ENCODE measurements at places on chromosomes 2 and 18.

GRCh38 chr2:9165625-9166024 is 41.0 kb upstream of the ASAP2 start:
- no peak for DNase-seq

GRCh38 chr2:146579147-146579930 is 1265.5 kb upstream of the ACVR2A start:
- DNase-seq, result no peak

DNA sequence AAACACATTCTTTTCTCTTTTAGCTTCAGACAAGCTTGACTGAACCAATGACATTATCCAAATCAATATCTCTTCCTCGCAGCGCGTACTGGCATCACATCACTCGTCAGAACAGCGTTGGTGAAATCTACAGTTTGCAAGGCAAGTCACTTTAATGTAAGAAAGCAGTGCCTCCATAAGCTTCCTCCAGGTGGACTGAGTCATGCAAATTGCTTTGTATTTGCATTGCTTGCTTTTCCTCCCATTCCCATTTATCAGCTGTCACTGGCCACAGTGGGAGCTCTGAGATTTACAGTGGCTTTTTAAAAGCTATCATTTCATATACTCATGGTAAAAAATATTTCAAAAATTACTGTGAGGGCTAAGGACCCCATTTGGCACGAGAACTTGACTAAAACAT is 189.9 kb downstream of the CD226 start:
- no peak for DNase-seq

- DNase-seq, result no peak
Observed at GRCh38 chr18:51721996-51722395, 524.5 kb upstream of the MEX3C start.

DNA sequence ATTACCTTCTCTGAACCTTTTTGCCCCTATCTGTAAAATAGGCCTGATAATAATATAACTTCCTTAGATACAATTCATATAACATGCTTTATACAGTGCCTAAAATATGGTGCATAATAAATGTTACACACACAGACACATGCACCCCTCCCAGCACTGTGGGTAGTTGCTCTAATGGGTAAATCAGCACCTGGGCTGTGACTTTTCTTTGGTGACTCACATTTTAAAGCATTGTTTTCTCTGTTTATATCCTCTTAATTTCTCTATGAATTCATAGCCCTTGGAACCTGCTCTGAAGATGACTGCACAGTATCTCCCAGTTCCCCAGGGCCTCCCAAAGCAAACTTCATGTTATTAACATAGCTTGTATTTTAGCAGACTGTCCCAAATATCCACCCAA is 248.2 kb upstream of the TNP1 start:
- DNase-seq, result no peak

DNA sequence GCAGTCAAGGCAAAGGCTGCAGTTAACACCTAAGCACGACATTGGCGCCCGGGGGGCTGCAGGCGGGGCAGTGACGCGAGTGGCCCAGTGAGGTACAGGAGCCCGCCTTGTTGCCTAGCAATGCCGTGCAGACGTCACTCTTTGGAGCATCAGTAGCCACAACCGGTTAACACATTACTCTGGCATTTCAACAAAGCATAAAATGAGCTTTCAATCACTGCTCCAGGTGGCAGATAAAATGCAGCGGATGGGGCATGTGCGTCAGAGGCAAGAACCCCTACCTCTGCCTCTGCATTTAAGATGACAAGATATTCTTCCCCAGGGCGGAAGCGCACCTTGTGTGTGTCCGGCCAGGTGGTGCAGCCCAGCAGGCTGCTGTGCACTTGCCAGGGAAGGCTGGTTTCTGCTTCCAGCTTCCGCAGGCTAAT is 139.4 kb downstream of the MTCL1 start:
- DNase-seq, result no peak

- no peak for DNase-seq
Observed at GRCh38 chr18:65938592-65939372, 188.0 kb downstream of the CDH7 start.

DNA sequence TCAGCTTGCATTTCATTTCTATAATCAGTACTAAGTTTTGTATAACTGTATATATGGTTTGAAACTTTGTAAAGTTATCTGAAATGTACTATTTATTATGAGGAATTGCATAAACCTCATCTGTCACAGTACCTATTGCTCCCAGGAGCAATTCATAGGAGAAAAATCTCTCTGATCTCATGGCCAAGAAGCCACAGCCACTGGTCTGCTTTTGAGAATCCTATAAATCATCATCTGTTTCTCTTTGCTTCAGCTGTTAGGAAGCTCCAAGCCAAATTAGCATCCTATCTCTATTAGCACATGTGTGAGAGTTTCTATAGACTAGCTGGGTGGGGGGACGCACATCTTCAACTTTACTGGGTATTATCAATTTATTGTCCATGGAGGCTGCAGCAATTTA is 210.3 kb downstream of the CYP26B1 start:
- no peak for DNase-seq

DNA sequence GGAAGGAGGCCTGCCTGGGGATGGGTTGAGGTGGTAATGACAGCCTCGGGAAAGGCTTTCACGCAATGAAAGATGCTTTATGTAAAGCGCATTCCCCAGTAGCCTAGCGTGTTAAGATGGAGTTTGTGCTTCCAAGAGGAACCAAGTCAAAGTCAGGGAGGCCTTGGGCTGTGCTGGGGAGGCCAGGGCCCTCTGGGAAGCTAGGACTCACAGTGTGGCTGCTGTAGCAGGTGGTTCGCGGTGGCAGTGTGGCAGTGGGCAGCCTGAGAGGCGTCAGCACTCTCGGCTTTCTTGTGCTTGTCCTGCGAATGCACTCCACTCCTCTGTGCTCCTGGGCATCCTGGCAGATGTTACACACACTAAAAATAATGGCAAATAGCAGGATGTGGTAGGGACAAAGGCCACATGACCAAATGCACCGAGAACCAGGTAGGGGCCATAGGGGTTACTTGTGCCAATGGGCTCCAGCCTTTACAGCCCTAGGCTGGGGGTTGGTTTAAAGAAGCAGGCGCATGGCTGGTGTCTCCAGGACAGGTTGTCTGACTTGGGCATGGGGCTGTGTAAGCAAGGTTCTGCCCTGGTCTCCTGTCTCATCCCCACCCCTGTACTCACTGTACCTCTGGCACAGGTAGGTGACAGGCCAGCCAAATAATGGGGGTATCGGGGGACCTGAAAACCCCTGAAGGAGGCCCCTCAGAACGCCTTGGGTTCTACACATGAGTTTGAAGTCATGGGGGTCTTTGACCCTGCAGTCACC is 154.4 kb upstream of the TWIST2 start:
- no peak for DNase-seq

DNA sequence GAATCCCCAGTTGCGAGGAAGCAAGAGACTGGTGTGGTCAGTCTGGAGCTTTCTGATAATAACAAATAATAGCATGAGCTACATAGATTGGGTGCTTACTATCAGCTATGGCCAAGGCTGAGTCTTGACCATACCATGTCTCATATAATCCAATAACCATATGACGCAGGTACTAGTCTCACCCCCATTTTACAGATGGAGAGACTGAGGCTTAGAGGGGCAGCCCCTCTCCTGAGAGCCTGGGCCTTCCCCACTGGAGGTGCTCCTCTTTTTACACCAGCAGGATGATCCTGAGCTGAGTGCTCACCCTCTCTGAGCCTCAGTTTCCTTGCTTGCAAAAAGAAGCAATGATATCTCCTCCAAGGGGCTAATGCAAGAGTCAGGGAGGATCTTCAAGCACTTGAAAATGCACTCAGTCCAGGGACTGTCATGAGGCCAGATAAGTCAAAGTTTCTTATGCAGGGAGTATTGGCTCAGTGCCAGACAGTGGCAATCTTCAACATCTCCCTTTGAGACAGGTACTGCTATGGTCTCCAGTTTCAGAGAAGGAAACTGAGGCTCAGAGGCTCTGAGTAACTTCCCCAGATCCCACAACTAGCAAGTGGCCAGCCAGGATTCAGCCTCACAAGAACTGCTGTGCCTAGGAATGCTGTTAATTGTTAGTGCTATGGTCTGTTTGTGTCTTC is 149.7 kb downstream of the TFCP2L1 start:
- DNase-seq, result no peak

GRCh38 chr2:33034784-33035183 is 88.0 kb downstream of the LTBP1 start:
- no peak for DNase-seq

DNA sequence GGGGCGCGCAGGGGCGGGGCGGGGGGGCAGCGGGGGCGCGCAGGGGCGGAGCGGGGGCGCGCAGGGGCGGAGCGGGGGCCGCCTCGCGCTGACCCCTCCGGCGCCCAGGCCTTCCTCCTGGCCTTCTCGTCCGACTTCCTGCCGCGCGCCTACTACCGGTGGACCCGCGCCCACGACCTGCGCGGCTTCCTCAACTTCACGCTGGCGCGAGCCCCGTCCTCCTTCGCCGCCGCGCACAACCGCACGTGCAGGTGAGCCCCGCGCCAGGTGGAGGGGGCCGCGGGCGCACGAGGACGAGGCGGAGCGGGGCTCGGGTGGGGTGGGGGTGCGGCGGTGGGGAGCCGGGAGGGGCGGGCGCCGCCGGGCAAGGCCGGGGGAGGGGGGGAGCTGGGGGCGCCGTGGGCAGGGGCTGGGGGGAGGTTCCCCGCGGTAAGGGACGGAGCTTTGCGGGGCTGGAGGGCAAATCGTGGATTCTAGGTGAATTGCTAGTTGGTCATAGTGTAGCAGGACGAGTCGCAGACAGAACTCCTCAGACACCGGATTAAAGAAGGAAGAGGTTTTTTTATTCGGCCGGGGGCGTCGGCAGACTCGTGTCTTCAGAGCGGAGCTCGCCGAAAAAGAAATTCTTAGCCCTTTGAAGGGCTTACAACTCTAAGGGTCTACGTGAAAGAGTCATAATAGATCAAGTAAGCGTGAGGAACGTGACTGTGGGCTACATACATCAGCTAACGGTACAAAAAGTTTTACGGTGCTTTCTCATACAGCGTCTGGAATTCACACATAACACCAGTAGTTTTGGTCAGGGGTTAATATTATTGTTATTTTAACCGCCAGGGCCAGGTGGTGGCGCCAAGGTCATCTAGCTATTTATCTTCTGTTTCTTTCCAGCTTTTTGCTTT is 29.9 kb downstream of the ANO7 start:
- DNase-seq, result peak; percentile 53

- DNase-seq, result no peak
Observed at GRCh38 chr2:228699400-228699799, 517.9 kb upstream of the SPHKAP start.

DNA sequence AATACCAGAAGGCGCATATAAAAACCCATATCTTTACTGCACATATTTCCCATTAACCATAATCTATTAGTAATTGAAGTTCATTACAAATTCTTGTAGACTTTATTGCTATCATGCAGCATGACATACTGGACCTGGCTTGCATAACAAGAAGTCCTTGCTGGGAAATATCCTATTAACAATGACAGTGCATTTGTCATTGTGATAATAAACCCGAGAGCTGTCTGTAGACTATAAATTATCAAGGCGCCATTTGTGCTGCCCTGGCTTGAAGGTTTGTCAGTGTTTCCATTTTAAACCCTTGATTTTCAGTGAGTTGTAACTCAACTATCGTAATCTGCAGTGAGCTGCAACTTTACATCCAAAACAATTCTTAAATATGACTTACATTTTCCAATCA is 59.0 kb downstream of the HNMT start:
- no peak for DNase-seq

Measured in activated CD4-positive, CD25-positive, alpha-beta regulatory T cell treated with anti-CD3 and anti-CD28 coated beads, Interleukin-2, amount 50 U/mL, for 72 hours (primary cell).